ENCODE measurements at places on chromosomes 11 and 22. TPM values are rescaled to one million over a fixed set of nuclear protein-coding genes. Genes with fewer than 3 reads are reported as not detected.

- DNase-seq, result no peak
Observed at GRCh38 chr11:91664521-91664920, 560.1 kb upstream of the FAT3 start.

DNA sequence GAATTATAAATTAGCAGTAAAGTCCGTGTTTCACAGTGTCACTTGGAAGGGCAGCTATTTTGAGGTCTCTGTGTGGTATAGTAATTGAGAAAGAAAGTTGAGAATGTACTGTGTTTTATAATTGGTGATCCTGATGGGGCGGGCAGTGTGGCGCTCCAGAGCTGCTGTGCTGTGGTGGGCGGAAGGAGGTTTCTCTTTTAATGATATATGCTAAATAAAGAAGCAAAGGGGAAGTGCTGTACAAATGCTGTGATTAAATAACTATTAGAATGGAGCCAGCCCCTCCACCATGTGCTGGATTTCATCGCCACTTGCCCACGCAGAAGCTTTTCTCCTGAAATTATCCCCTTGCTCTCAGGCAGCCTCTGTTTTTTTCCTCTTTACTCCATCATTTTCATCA, 24.6 kb downstream of the ATXN10 start:
- no peak for DNase-seq

UBQLN3 gene
- not detected for polyA plus RNA-seq

MAPK11 gene
- 2.4 TPM for polyA plus RNA-seq

- no peak for DNase-seq
Observed at GRCh38 chr11:4882543-4882942, 843 bp downstream of the OR51T1 start.

DNA sequence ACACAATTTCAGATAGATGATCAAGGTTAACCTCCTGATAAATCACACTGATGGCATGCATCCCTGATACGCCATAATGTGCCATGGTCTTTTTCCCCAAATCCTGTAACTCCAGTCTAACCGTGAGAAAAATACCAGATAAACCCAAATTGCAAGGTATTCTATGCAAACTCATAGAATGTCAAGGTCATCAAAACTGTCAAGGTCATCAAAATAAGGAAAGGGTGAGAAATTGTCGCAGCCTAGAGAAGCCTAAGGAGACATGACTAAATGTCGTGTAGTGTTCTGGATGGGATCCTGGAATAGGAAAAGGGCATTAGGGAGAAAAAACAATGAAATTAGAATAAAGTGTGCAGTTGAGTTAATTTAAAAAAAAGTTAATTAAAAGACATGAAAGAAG, 4.7 kb downstream of the TTC12 start:
- DNase-seq, result no peak

DNA sequence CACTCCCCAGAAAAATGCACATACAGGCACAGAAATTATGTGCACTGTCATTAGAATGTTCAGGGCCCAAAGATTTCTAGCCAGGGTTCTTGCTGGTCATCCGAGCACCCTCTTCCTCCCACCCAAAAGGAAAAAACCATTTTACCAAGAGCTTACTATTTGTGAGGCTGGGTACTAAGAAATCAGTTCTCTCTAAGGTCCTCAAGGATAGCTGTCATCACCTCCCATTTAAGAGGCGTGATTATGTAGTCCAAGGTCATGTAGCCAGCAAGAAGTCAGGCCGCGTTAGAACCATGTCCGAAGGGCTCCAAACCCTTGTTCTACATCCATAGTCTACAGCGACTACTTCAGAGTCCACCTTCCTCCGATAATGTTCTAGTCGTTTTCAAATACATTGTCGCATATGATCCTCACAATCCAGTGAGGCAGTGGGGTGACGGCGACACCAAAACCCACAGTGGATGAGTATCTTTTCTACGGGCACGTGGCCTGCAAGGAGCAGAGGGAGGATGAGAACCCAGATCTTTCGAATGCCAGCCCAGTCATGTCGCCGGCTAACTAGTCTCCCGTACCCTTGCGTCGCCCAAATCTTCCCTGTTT, 634 bp downstream of the TIMM8B start:
- DNase-seq, result no peak

GRCh38 chr11:134049303-134049702, 19.6 kb upstream of the JAM3 start:
- no peak for DNase-seq

DNA sequence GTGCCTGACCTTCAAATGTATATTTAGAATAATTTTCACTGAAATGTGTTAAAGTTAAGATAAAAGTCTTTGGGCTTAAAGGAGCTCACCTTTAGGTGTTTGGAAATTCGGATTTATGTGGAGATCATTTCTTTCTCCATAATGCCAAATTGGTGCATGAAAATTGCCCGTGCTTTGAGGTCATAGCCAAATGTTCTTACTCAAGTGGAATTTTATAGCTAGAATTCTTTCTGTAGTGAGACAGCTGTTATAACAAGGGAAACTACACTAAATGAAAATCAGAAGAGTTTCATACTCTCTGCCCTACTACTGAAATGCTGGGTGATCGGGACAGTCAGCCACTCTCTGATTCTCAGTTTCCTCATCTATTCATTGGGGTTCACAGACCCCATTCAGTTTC, 89.5 kb upstream of the DBX1 start:
- DNase-seq, result no peak

IRAG1 gene
- 1.6 TPM for polyA plus RNA-seq

GRCh38 chr22:25748704-25749103, 6.7 kb downstream of the MYO18B start:
- peak; percentile 83 for DNase-seq

CASP5 gene
- 4.7 TPM for polyA plus RNA-seq

DNA sequence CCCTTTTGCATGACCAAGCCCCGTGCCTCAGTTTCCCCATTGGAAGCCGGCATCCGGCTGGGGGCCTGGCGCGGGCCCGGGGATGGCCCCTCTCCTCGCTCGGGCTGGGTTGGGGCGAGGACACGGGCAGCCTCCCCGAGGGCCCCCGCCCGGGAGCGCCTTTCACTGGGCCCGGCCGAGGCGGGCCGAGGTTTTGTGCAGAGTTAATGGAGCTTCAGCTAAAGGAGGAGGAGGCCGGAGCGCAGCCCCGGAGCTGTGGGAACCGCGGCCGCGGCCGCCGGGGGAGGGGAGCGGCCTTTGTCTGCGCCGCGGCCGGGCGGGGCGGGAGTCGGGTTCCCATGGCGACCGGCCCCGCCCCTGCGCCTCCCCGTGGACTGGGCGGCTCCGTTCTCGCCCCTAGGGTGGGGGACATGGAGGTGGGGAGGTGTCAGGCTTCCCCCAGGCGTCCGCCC, 1.4 kb upstream of the MAPK11 start:
- DNase-seq, result peak; percentile 60

GRCh38 chr11:103622296-103622695, 414.1 kb upstream of the DDI1 start:
- no peak for DNase-seq

- no peak for DNase-seq
Observed at GRCh38 chr22:23542933-23543332, 37.2 kb downstream of the IGLL1 start.

DNA sequence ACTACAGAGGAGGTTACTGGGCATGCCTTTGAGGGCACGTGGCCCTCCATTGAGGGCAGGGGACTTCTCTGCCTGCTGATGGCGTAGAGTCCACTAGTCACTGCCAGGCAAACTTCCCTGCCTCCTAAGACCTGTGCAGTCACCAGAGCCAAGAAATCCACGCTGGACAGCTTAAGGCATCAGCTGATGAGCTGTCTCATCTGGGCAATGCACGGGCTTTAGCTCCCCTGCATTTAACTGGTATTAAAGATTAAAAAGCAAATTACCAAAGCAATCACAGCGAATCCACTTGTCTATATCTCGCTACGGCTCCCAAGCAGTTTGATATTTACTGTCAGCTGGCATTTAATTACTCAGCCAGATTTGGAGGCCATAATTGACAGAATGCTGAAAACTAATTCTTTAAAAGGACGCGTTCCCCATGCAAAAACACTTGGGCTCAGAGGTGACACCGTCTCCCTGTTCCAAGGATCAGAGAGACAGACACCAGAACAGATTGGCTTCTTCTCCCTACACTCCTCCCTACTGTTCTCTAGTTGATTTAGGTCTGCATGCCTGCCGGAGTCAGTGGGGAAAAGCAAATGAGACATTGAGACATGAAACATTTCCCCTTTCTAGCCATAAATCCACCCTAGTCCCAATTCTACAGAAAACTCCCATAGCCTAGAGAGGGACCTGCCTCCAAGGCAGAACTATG, 68.5 kb downstream of the SPATA19 start:
- DNase-seq, result no peak

PRG3 gene
- not detected for polyA plus RNA-seq

GRCh38 chr11:66696146-66696545, 18.5 kb upstream of the RBM4B start:
- no peak for DNase-seq

DNA sequence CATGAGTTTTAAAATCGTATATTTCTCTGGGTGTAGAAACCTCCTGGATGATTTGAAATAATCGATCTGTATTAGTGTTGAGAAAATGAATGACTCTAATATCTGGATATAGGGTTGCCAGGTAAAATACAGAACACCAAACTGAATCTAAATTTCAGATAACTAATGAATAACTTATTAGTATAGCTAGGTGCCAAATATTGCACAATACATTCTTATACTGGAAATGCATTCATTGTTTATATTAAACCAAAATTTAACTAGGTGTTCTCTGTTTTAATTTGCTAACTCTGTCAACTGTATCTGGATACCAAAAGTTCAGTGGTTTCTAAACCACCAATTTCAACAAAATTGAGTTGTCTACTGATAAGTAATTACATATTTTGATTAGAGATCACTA, 2.5 kb upstream of the BIRC3 start:
- DNase-seq, result no peak

SLC37A2 gene
- polyA plus RNA-seq, result 12.2 TPM

GRCh38 chr11:124837491-124837856, 27.8 kb upstream of the ROBO3 start:
- DNase-seq, result peak; percentile 54

SBF1 gene
- 32.8 TPM for polyA plus RNA-seq

DNA sequence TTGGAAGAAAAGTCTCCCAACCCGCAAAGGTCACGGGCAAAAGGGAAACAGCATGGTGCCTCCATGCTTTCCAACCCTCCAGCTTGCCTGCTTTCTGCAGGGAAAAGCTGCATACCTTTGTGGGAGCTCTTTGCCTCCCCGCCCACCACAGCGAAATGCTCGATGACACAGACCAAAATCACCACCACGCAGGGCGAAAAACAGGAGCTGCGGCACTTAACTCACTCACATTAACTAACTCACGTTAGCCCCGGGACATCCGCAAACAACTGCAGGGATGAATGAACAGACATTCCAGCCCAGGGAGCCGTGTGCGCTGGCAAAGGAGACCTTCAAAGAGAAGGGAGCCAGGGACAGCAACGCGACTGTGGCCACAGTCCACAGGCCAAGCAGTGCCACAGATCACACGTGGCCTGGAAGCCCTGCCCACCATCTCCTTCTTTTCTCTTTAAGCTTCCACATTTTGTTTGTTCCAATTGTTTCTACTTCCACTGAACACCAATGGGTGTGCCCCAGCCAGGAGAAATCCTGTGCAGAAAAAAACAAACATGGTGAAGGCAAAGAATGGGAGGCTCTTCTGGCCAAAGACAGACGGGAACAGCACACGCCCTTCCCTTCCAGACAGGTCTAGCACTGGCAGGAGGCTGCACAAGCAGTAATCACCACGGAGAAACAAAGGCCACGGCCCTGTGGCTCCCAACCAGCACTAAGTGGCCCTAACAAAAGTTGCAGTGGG, 39.3 kb downstream of the DUSP8 start:
- DNase-seq, result no peak

DNA sequence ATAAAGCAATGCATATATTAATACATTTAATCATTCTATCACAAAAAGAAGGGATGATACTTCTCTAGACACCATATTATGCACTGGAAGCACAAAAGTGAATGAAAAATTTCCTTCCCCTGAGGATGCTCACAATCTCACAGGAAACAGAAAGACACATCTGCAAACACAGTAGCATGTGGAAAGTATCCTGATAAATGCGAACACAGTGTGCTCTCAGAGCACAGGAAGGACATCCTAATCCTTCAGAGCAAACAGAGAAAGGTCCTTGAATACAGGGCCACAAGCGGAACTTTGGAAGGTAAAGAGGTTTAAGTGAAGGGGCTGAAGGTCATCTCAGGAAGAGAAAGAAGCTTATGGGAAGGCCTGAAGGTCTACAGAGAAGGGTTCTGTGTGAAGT, 524.6 kb upstream of the LRRC4C start:
- DNase-seq, result no peak

CSNK2A3 gene
- 2.8 TPM for polyA plus RNA-seq

DNA sequence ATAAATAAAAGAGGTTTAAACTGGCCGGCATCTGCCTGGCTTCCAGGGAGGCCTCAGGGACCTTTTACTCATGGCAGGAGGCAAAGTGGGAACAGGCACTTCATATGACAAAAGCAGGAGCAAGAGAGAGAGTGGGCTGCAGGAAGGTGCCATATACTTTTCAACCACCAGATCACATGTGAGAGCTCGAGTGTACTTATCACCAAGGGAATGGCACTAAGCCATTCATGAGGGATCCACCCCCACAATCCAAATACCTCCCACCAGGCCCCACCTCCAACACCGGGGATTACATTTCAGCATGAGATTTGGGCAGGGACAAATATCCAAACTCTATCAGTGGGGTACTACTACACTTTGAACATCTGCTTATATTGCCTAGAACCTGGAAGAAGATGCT, 126.5 kb downstream of the PARVA start:
- no peak for DNase-seq

DNA sequence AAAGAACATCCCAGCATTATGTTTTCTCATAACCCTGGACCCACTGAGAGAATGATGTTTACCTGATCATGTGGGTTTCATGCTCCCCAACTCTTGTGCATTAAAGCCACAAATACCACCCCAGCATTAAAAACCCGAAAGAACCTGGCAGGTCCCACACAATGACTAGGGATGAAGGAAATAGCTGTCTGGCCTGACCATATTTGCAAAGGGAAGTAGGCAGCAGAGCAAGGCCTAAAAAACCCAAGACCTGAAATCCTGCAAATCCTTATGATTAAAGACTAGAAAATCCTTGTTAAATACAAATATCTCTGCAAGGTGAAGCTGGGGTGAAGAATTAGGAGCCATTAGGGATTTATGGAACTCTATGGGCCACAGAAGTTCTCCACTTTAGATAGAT, 23.7 kb downstream of the PAK1 start:
- no peak for DNase-seq

DNA sequence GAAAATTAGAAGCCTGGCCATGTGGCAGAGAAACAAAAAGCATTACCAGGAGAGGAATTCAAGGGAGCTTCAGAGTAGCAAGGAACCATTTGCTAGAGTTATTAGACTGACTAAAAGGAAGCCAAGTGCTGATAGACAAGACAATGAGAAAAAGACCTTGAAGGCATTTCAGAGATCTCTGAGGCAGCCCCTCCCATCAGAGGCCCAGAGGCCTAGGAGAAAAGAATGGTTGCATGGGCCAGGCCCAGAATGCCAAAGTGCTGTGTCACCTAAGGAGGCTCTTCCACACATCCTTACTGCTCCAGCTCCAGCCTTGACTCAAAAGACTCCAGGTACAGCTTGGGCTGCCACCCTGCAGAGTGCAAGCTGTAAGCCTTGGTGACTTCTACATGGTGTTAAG, 61.8 kb upstream of the POU2AF2 start:
- DNase-seq, result no peak
